ENCODE measurements at places on chromosomes 3 and 15.
A peak's percentile ranks its signal among the peaks of the same experiment; 100 is the strongest.

- ATAC-seq: peak; percentile 88
Measured at GRCh38 chr3:50971487-50971924, 296.8 kb downstream of the DOCK3 start.

GRCh38 chr3:83625261-83625660, 1333.5 kb upstream of the CADM2 start:
- no peak for ATAC-seq

- ATAC-seq: no peak
Measured at GRCh38 chr3:189512821-189513220, 118.4 kb upstream of the TP63 start.

DNA sequence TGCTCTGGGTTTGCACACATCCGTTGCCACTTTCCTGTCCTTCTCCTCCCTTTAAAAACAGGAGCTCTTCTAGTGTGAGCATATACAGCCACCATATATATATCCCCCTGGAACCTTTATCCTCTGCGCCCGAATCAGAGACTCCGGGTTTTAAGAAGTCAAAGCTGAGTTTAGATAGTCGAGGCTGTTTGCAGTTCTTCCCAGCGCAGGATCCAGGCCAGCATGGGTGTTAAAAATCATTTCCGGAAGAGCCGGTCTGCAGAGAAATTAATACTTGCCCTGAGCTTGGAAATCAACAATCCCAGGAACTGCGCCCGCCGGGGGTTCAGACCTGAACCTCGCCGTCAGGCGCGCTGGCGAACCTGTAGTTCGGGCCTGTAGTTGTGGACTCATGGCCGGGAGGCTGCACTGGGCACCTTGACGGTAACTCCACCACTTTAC, 2.3 kb downstream of the SHOX2 start:
- no peak for ATAC-seq

- no peak for ATAC-seq
Measured at GRCh38 chr3:5260992-5261501, 73.5 kb downstream of the EDEM1 start.

GRCh38 chr15:31487811-31488436, 161.3 kb downstream of the KLF13 start:
- no peak for ATAC-seq

DNA sequence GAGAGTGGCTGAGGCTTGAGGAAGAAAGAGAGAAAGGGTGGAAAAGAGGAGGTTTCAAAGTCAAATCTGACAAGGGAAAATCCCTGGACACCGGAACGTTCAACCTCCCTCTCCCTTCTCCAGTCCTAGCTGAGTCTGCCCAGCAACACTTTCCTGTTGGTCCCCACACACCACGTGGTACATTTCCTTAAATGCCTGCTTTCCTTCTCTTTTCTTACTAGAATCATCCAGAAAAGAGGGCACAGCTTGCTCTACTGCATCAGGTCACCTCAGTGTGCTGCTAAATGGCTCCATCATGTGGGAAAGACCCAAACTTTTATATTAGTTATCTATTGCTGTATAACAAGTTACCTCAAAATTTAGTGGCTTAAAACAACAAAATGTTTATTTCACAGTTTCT, 181.2 kb downstream of the NECTIN3 start:
- peak; percentile 87 for ATAC-seq

- peak; percentile 49 for ATAC-seq
Measured at GRCh38 chr3:171944118-171945016, 95.0 kb upstream of the FNDC3B start.

GRCh38 chr3:32780735-32781210, 37.0 kb upstream of the TRIM71 start:
- peak; percentile 72 for ATAC-seq

GRCh38 chr3:195522254-195523023, 20.7 kb downstream of the PPP1R2 start:
- 0 out of 3 replicates have a peak, but pooled peaks have one; percentile 34 for ATAC-seq

- ATAC-seq: peak; percentile 41
Measured at GRCh38 chr3:30400926-30401325, 205.5 kb upstream of the TGFBR2 start.

Data from SK-N-SH treated with all-trans-retinoic acid at 6 μM for 48 hours (cell line).